ENCODE measurements at places on chromosomes 2 and 18. TPM values are rescaled to one million over a fixed set of nuclear protein-coding genes. Genes with fewer than 3 reads are reported as not detected.

ASTL gene
- 0.23 TPM for polyA plus RNA-seq

GAD1 gene
- 0.90 TPM for polyA plus RNA-seq

DPYSL5 gene
- 6.2 TPM for polyA plus RNA-seq

ACOXL gene
- 0.68 TPM for polyA plus RNA-seq

ROCK1 gene
- 75.7 TPM for polyA plus RNA-seq

MAP3K19 gene
- polyA plus RNA-seq: 0.83 TPM

UBR3 gene
- polyA plus RNA-seq: 39.7 TPM

ANKRD30BL gene
- polyA plus RNA-seq: 0.36 TPM

OTOS gene
- polyA plus RNA-seq: not detected

MYO5B gene
- 28.5 TPM for polyA plus RNA-seq

RPRM gene
- polyA plus RNA-seq: 5.4 TPM

EVX2 gene
- polyA plus RNA-seq: not detected

ACTG2 gene
- 0.80 TPM for polyA plus RNA-seq

GRCh38 chr2:239638376-239638775 is 237.6 kb upstream of the HDAC4 start:
- no peak for DNase-seq

GRCh38 chr18:74733598-74733997 is 135.9 kb downstream of the ZNF407 start:
- DNase-seq: no peak

DNA sequence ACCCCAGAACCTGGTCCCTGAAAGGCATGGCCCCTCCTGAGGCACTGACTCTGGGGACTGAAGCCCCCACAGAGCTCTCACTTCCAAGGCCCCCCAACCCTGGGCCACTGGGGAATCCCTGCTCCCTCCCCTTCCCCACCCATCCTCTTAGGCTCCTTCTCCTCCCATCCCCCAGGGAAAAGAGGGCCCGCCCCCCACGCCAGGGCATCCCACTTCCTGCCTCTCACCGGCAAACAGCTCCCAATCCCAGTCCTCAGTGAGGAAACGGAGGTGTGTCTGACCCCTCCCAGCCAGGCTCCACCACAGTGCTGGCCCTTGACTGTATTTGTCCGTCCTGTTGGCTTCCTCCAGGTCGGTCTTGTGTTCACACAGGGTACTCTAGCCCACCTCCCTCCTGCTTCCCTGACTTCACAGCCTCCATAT is 35.0 kb upstream of the PTMA start:
- no peak for DNase-seq

DNA sequence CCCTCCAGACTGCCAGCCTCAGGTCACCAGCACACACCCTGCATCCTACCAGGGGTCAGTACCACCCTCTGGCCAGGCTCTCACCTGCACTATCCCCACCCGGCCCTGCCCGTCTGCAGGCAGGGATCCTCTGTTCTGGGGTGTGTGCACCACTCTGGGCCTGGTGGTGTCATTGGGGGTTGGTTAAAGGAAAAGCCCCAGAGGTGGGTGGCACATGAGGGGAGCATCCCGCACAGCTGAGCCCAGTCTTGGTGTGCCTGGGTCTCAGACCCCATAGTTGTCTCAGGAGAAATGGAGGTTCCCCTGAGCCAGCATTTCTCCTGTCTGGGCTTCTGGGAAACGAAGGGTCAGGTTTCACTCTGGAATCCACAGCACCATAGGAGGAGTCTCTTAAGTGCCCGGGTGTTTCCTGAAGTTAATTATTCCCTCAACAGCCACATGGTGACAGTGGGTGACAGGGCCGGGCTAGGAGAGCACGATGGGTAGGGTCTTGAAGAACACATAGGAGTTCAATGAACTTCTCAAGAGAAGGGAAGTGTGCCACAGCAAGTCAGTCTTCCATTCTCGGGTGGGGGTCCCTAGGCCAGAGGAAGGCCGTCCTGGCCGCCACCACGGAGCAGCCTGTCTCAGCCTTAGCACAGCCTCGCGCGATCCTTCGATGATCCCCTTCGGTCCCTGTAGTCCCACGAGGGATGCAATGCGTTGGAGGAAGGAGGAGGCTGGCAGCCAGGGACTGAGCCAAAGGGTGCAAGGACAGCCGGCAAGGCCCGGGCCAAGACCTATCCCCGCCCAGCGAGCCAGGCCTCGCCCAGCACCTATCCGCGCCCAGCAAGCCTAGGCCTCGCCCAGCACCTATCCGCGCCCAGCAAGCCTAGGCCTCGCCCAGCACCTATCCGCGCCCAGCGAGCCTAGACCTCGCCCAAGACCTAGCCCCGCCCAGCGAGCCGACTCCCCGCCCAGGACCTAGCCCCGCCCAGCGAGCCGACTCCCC is 1.1 kb upstream of the FARP2 start:
- no peak for DNase-seq

DNA sequence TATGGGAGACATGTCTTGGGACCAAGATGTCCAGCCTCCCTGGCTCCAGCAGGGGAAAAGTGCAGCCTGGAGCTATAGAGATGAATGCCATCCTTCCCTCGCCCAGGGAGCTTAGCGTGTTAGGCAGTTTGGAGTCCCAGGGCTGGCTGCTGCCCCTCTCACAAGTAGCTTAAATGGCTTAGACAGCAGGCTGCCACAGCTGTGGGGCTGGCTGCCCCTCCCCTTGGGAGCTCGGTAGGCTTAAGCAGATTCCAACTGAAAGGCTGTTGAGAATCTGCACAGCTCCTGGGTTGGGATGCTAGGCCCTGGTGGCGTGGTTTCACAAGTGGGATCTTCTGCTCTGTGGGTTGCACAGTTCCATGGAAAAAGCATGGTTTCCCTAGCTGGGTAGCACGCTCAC is 940.5 kb upstream of the DDX18 start:
- DNase-seq: no peak

DNA sequence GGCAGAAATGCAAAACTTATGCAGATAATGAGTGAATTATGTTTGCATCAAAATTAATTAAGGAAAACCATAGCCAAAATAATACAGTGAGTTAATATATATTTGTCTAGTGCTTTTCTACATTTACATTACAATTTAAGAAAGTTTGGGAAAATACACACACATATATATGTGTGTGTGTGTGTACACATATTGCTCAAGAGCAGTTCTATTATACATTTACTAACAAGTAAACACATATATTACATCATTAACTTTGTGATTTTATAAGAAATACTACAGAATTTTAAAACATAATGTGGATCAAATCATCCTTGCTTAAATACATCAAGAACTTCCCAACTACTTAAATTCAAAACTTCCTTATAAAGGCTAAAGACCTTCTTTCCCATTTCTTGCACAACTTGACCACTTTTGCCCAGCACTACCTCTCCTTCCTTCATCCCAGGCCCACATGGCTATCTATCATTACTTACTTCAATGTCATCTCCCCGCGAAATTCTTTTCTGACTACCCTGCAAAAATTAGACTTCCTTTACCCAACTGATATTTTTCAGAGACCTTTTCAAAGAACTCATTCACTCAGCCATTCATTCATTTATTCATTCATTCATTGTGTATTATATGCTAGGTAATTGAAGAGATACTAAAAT is 68.4 kb downstream of the COL5A2 start:
- no peak for DNase-seq

- DNase-seq: no peak
Measured at GRCh38 chr18:44409515-44409914, 271.2 kb upstream of the SETBP1 start.

GRCh38 chr18:51563396-51563795 is 365.9 kb upstream of the MEX3C start:
- DNase-seq: no peak

DNA sequence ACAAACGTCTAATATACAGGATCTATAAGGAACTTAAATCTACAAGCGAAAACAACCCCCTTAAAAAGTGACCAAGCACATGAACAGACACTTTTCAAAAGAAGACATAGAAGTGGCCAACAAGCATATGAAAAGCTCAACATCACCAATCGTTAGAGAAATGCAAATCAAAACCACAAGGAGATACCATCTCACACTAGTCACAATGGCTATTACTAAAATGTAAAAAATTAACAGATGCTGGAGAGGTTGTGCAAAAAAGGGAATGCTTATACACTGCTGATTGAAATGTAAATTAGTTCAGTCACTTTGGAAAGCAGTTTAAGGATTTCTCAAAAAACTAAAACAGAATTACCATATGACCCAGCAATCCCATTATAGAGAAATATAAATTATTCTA is 1148.5 kb upstream of the FAM98A start:
- no peak for DNase-seq

- no peak for DNase-seq
Measured at GRCh38 chr18:11324956-11325882, 175.8 kb upstream of the PIEZO2 start.

GRCh38 chr18:75809151-75809925 is 381.8 kb upstream of the SMIM21 start:
- no peak for DNase-seq

DNA sequence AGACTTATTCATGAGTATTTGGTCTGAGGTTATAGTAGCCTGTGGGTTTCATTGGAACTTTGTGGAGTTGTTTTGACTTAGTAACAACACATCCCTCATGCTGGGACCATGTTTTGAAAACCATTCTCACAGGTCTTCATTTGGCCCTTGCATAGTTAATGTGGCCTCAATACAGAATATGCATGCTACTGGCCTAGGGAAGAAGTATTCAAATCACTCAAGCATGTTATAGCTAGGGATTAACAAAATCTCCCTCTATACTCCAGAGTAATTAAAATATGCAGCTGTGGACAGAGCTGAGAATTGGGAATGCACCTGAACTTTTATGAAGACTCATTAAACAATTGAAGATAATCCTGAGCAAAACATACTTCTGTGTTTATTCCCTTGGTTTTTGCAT is 325.5 kb upstream of the CHAC2 start:
- DNase-seq: no peak

DNA sequence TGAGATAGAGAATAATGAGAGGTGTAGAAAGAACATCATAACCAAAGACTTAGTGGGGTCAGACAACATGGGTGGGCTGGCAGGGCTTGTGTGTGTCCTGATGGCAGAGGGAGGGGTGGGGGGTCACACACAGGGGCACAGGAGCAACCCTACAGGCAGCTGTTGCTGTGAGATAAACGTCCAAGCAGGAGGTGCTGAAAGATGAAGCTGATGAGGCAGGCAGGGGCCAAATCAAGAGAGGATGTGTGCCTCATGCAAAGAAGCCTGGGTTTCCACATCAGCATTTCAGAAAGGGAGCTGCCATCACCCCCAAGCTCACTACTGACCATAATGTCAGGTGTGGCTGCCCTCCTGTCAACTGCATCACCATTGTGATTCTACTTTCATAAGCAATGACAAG is 16.0 kb upstream of the SKA1 start:
- no peak for DNase-seq

DNA sequence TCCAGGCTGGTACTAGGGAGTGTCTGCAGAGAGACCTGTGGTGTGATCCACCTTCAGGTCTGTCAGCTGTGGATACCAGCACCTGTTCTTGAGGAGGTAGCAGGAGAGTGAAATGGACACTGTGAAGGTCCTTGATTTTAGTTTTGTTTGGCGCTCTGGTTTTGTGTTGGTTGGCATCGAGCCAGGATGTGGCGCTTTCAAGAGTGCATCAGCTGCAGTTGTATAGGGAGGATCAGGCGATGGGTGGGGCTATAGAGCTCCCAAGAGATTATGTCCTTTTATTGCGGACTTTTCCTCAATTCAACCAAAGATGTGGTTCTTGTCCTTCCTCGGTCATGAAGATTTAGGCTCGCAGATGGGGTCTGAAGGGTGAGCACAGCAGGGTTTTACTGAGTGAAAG is 37.5 kb downstream of the SLC39A10 start:
- DNase-seq: no peak

- DNase-seq: no peak
Measured at GRCh38 chr2:226771067-226771466, 28.6 kb downstream of the IRS1 start.

- DNase-seq: no peak
Measured at GRCh38 chr2:190382851-190383250, 25.3 kb upstream of the MFSD6 start.

GRCh38 chr2:203908066-203908796 is 28.3 kb upstream of the ICOS start:
- DNase-seq: no peak

- no peak for DNase-seq
Measured at GRCh38 chr2:137190411-137191195, 425.3 kb downstream of the THSD7B start.

DNA sequence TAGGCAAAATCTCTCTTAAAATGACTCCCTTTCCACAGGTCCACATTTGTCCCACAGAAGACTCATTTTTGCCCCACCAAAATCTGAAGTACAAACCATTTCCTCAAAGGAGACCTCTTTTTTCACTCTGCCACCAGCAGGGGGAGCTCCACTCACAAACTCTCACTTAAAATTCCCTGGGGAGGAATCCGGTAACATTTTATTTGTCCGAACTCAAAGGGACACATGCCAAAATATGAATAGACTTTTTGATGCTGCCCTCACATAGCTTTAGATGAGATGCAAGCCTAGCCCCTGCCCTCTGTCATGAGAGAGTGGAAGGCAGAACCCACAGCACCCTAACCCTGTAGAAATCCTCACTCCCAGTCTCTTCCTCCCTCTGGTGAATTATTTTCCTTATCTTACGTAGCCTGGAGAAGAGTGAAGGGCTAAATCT is 57.1 kb downstream of the RMDN2 start:
- peak; percentile 71 for DNase-seq

DNA sequence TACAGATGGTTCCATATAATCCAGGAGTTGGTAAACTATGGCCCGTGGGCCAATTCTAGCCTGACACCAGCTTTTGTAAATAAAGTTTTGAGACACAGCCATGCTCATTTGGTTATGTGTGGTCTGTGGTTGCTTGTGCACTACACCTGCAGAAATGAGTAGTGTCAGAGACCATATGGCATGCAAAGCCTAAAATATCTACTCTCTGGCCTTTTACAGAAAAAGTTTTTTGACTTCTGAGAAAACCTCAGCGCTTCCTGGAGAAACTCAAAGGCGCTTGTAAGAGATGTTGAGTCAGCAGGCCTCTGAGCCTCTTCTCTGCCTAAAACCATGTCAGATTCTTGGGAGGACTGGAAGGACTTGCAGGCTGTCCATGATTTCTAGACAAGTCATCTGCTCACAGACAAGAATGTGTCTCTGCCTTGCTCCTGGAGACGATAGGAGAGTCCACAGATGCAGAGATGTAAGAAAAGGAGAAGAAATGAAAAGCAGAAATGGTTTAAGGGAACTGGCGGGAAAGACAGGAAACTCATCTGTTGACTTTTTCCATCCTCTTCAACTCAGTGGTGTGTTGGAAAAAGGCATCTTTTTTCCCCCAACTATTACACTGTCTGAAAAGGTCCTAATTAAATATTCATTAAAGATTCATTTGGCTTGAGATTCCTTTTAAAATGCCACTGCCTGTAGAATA is 5.2 kb downstream of the TTC39C start:
- DNase-seq: no peak

- no peak for DNase-seq
Measured at GRCh38 chr2:188880740-188881139, 93.4 kb upstream of the COL3A1 start.

- no peak for DNase-seq
Measured at GRCh38 chr2:101776172-101777043, 78.9 kb downstream of the MAP4K4 start.

GRCh38 chr2:106602042-106602441 is 114.9 kb downstream of the CD8B2 start:
- DNase-seq: no peak

- no peak for DNase-seq
Measured at GRCh38 chr2:24214880-24215279, 40.0 kb downstream of the FAM228A start.

All from right renal pelvis (tissue), 4 donors.